ENCODE measurements at places on chromosomes 16 and 17.
A peak's percentile ranks its signal among the peaks of the same experiment; 100 is the strongest.

DNA sequence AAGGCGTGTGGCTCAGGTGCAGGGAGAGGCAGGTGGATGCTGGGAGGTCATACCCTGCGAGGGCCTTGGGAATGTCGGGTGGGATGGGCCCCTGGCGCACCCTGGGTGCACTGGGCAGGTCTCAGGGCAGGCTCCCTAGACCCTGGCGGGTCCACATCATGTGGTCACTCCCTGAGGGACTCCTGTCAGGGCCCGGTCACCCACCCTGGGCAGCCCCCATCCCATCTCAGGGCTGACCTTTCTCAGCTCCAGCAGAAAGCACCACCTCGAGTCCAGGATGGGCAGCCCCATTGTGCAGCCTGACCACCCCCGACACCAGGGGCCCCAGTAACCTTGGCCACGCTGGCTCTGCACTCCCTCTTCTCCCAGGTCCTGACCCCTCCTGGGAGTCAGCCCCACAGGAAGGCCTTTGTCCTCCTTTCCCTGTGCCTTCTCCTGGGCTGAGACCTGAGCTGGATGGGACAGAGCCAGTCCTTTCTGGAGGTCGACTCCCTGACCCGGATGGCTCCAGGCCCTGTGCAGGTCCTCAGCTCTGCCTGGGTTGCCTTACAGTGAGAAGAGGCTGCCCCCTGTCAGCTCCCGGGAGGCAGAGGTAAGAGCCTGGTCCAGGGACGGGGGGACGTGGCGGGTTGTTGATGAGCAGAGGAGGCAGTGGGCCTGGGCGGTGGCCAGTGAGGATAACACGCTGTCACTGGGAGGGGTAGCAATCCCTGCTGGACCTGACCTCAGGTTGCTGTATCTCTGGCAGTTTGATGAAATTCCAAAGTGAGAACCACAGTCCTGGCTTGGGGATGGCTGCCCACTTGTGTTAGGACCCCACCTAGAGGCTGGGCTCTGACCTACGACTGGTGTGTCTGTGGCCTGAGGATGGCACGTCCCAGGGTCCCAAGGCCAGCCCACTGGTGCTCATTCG, 77.9 kb downstream of the GOSR1 start:
- no peak for DNase-seq

GRCh38 chr17:63937319-63937718, 5.2 kb upstream of the CD79B start:
- no peak for DNase-seq

DNA sequence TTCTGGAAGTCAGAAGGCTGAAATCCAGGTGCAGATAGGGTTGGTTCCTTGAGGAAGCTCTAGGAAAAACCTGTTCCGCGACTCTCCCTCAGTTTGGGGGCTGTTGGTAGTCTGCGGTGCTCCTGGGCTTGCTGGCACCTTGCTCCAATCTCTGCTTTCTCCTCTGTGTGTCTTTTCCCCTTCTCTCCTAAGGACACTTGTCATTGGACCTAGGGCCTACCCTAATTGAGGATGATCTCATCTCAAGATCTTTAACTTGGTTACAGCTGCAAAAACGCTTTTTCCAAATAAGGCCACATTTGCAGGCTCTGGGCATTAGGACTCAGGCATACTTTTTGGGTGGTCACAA, 12.9 kb upstream of the CACNG4 start:
- no peak for DNase-seq

GRCh38 chr16:23148513-23149266, 562 bp downstream of the USP31 start:
- peak; percentile 68 for DNase-seq

GRCh38 chr17:77228241-77228752, 87.5 kb downstream of the SEC14L1 start:
- no peak for DNase-seq

GRCh38 chr17:74437702-74438101, 5.8 kb downstream of the GPRC5C start:
- DNase-seq, result no peak

DNA sequence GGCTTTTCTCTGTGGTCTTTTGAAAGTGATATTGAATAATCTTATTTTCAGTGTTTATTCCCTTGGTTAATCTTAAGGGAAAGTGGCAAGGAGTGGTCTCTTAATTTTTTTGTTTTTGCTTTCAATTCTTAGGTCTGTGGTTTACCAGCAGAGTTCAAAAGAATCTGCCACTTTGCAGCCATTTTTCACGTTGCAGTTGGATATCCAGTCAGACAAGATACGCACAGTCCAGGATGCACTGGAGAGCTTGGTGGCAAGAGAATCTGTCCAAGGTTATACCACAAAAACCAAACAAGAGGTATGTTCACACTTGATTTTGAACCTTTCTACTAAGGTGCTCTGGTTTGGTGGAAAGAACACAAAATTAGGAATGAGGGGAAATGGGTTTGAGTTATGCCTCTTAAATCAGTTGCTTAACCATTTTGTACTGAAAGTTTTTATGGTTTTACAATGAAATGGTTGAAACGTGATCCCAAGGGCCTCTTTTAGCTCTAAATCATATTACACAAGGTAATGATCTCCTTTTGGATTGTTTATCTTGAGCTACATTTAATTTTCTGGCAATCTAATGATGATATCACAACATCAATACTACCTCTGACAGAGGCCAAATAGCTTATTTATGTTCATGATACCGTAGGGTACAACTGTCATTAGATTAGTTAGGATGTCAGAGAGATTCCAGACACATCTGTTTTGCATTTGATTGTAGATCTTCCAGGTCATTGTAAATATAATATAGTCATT, 51.6 kb upstream of the CRISPLD2 start:
- no peak for DNase-seq

- DNase-seq, result no peak
Observed at GRCh38 chr17:34530918-34531317, 48.5 kb upstream of the TMEM132E start.

DNA sequence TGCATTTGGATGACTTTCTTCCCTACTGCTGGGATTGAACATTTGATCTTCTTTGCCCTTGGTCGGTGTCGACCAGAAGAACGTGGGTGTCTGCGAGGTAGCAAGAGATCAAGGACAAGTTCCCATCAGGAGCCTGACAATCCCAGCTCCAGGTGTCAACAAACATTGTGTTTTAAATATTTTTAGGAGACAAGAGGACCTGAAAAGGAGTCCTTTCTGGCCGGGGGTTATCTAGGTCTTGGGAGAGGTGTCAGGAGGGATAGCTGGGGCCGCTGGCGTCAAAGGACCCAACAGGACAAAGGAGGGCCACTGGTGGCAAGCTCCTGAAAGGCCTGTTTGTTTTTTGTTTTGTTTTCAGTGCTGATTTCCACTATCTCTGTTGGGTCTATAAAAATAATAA, 308.4 kb upstream of the ERCC4 start:
- DNase-seq, result no peak

DNA sequence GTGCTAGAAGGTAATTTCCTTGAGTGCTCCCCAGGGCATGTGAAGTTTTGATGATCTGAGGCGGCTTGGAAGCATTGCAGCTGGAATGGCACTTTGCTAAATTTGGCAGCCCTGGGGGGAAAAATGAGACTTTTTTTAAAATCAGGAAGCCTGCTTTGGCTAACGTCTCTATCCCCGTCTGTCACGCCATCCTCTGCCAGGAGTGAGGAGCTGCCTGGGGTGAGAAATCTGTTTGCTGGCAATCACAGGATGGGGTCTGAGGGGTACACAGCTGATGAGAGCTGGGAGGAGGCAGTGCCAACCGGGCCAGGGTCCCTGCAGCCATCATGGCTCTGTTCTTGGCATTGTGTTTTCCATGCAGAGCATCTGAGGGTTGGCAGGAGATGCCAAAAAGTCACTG, 2.0 kb downstream of the ABCC12 start:
- DNase-seq, result no peak

- no peak for DNase-seq
Observed at GRCh38 chr17:48868916-48869500, 23.6 kb upstream of the ATP5MC1 start.

- DNase-seq, result no peak
Observed at GRCh38 chr17:76840884-76841775, 27.1 kb upstream of the MGAT5B start.

GRCh38 chr16:73154063-73154870, 106.3 kb upstream of the ZFHX3 start:
- peak; percentile 42 for DNase-seq

GRCh38 chr17:19703106-19703827, 13.1 kb downstream of the SLC47A2 start:
- DNase-seq, result no peak

DNA sequence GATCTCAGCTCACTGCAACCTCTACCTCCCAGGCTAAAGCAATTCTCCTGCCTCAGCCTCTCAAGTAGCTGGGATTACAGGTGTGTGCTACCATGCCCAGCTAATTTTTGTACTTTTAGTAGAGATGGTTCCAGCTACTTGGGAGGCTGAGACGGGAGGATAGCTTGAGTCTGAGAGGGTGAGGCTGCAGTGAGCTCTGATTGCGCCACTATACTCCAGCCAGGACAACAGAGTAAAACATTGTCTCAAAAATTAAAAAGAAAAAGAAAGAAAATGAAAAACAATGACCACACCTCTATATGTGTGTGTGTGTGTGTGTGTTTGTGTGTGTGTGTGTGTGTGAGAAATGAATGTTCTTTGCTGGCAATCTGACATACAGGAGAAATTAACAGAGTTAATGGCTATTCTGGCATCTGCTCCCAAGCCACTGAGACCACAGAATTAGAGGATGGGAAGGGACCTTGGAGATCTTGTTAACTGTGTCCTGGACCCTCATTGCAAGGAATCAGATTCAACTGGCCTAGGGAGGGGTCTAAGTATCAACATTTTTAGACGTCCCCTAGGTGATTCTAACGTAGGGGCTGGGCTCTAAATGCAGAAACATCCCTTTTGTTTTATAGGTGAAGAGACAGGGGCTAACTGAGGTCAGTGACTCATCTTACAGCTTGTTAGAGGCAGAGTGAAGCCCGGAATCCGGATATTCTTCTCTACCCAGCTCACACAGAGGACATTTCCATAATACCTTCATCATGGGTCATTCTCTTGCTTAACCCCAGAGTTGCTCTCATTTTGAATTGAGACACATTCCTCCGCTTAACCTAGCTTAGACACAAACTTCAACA, 16.4 kb upstream of the MARCHF10 start:
- DNase-seq, result no peak

GRCh38 chr17:64732336-64733006, 70.4 kb upstream of the SMURF2 start:
- DNase-seq, result peak; percentile 48

- DNase-seq, result no peak
Observed at GRCh38 chr17:21036361-21036881, 6.4 kb downstream of the USP22 start.

GRCh38 chr16:25798065-25798464, 106.3 kb downstream of the HS3ST4 start:
- no peak for DNase-seq

DNA sequence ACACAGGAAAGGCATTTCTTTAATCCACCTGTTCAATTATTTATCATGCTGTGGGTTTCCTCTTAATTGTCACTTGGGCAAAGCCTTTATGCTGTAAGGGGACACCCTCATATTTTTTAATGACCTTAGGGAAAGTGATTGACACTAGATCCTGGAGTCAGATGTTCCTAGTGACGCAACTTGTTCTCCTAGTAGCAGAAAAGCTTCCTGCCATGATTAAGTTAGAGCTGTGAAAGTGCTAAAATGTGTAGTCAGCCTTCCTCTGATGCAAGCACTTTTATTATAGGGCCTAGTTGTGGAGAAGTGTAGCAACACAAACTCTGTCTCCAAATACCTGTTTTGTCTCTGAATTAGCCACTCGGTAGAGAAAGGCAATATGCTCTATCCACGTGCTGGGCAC, 12.3 kb downstream of the TMEM100 start:
- no peak for DNase-seq

- no peak for DNase-seq
Observed at GRCh38 chr17:47696717-47697642, 3.0 kb downstream of the TBKBP1 start.

- DNase-seq, result no peak
Observed at GRCh38 chr16:10984509-10984908, 40.1 kb downstream of the CLEC16A start.

DNA sequence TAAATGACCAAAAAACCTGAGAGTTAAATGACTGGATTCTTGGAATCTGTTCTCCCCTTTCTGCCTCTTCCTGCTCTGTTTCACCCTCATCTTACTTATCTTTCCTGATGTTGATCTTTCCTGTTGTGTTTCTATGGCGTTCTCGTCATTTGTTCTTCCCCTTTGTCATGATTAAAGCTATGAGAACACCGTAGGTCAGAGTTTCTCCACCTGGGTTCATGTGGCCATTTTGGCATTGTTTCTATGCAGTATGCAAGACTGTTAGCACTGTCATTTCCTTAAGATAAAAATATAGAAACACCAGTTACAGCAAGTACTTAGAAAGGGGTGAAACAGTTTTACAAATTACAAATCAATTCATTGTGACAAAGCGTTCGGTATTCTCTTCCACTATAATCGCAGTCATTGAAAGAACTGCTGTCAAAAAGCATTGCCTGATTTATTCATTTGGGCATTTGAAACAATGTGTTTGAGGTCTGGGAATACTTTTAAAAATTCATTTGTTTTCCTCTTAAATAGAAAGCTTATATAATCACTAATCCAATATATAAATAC, 166.0 kb downstream of the PHKB start:
- DNase-seq, result no peak

- DNase-seq, result no peak
Observed at GRCh38 chr17:5618476-5618875, 34.2 kb upstream of the NLRP1 start.

- no peak for DNase-seq
Observed at GRCh38 chr16:80852261-80852872, 48.0 kb upstream of the CDYL2 start.

- DNase-seq, result no peak
Observed at GRCh38 chr17:50675627-50676026, 32.1 kb downstream of the ANKRD40 start.

GRCh38 chr16:74183601-74184360, 112.8 kb upstream of the PSMD7 start:
- DNase-seq, result no peak

DNA sequence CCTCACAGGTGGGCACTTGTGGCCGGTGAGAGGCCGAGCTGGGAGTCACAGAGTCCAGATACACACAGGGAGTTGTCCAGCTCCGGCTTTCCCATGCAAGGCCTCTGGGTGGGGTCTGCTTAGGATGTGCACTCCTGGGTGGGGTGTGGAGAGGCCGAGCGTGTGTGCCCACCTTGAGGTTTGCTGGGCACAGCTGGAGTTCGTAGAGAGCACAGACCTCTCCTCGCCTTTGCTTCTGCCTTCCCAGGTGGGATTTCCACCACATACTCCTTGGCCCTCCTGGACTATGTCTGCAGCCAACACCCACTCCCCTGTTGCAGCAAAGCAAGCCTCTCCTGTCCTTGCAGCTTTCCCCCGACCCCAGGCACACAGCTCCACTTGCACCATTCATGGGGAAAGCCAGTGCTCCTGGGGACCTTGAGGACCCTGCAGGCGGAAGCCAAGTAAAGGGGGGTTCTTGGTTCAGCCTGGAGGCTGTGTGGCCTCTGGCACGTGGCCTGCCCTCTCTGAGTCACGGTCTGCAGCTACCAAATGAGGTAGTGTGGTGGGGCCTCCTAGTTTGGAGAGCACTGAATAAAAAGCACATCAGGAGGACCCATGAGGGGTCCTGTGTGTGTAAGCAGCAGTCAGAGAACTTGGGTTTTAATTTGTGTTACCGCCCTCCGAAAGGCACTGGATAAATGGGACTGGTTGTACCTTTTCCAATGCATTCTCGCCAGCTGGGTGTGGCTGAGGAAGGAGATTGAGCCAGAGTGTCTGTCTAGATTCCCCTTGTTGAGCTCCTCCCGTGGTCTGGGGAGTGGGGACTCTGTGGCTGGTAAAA, 31.5 kb downstream of the MPRIP start:
- DNase-seq, result peak; percentile 34

GRCh38 chr17:5508810-5509209, 22.4 kb downstream of the MIS12 start:
- DNase-seq, result no peak
